ENCODE measurements at places on chromosomes 7 and 10. TPM values are rescaled to one million over a fixed set of nuclear protein-coding genes. Genes with fewer than 3 reads are reported as not detected.

ABCB4 gene
- 0.69 TPM for total RNA-seq

TFR2 gene
- total RNA-seq, result 0.33 TPM

LRRC18 gene
- not detected for total RNA-seq

WEE2 gene
- total RNA-seq, result not detected

TUBB8 gene
- not detected for total RNA-seq

CHN2 gene
- 20.1 TPM for total RNA-seq

CHCHD3 gene
- total RNA-seq, result 94.7 TPM

CLDN15 gene
- 4.1 TPM for total RNA-seq

UFSP1 gene
- 6.8 TPM for total RNA-seq

SH2B2 gene
- 0.40 TPM for total RNA-seq

GPR85 gene
- total RNA-seq, result 1.3 TPM

GRCh38 chr7:132614428-132615318, 38.4 kb upstream of the PLXNA4 start:
- peak; percentile 14 for DNase-seq

DNA sequence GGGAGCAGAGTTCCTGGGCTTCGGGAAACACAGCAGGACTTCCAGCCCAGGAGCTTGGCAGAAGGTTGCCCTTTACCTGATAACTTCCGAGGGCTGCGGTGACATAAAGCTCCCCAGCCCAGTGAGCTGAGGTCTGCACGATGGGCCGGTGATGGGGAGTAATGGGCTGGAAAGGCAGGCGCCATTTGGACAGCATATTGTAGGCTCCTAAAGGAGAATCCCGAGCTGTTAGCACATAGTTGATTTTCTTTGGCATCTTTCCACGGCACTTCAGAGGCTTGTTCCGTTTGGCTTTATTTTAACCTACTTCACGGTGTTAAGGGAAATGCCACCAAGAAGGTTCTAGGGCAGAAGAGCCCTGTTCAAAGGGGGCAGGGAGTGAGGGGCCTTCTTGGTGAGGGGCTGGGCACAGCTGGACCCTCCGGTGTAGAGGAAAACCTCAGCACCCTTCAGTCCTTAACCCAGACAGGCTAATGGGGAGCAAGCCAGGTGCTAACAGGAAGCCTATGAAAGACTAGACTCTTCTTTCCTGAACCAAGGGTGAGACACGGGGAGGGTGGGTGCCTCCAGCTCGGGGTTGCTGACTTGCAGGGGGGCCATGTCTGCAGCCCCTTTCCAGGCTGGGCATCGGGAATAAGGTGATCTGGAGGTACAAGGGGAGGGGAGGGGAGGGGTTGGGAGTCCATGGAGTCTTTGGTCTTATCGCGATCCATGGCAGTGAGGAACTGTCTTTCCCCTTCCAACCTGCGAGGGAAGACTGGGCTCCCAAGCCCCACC, 347.7 kb downstream of the GLRX3 start:
- DNase-seq, result no peak

- DNase-seq, result no peak
Measured at GRCh38 chr10:32954080-32954479, 4.0 kb downstream of the ITGB1 start.

GRCh38 chr7:28627896-28628295, 215.6 kb downstream of the CREB5 start:
- DNase-seq, result no peak

- DNase-seq, result no peak
Measured at GRCh38 chr10:7795605-7796004, 7.6 kb downstream of the ATP5F1C start.

DNA sequence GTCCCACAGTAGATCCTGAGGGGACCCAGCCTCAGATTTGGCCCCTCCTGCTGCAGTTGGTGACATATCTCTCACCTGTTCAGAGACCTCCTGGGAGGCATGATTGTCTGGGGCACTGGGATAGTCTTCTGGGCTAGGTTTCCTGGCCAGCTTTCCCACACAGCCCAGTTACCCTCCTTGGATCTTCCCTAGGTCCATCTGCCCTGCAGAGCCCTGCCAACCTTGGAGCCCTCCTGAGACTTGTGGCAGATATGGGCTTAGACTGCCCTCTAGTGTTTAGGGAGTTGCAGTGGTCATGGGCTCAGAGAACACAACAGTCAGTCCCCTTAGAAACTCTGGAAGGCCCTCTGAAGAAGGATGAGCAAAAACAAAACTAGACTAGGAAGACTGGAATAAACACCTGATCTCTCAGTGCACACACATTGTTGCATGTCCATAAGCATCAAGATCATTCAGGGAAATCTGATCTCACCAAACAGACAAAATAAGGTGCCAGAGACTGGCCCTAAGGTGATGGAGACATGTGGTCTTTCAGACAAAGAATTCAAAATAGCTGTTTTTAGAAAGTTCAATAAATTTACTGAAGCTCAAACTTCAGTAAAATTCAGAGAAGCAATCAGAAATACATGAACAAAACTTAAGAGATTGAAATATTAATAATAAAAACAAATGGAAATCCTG, 324.6 kb downstream of the ATRNL1 start:
- DNase-seq, result peak; percentile 21

GRCh38 chr7:116216956-116217571, 6.7 kb downstream of the TES start:
- DNase-seq, result no peak

- DNase-seq, result no peak
Measured at GRCh38 chr7:20122073-20122472, 95.1 kb downstream of the MACC1 start.

GRCh38 chr7:31234836-31235605, 105.5 kb downstream of the NEUROD6 start:
- DNase-seq, result no peak

DNA sequence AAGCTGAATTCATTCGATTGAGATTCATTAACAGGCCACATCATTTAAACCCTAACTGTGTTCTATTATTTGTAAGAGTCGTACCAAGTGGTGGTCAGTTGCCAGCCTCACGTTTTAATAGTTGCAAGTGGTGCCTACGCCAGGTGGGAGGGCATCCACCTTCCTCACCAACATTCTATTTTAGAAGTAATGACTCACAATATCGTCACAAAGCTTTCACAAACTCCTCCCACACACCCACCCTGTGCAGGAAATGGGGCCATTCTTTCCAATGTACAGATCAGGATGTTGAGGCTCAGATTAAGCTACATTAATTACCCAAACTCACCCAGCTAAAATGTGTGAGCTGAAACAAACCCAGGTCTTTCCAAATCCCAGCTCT, 77.3 kb upstream of the SAMD8 start:
- DNase-seq, result no peak

DNA sequence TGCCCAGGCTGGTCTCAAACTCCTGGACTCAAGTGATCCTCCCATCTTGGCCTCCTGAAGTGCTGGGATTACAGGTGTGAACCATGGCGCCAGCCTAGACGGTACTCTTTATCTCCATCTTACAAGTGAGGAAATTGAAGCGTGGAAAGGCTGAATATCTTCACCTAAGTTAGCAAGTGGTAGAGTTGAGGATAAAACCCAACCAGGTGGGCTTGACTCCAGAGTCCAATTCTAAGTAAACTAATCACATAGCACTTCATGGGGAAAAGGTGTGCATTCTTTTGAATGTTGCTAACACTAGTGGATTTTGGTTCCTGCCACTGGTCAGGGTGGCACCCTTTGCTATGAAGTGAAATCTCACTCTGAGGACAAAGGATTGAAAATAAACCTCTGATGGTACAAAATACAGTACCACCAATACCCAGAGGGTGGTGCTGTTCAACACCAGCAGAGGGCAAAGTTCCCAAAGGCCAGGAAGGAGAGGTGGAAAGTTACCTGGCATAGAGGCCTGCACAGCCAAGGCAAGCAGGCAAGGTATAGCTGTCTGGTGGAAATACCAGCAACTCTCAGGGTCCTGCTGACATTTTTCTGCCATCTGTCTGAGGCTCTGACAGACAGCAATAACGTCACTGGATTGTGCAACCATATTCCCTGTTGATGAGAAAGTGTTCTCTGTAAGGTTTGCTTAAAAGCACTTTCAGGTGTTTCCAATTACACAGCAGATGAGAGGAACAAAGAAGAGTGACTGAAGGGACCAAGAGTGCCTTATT, 17.6 kb downstream of the ZDHHC16 start:
- no peak for DNase-seq

GRCh38 chr10:24834869-24835268, 111.2 kb upstream of the ARHGAP21 start:
- DNase-seq, result no peak

- DNase-seq, result no peak
Measured at GRCh38 chr10:35758076-35758475, 116.0 kb upstream of the FZD8 start.

DNA sequence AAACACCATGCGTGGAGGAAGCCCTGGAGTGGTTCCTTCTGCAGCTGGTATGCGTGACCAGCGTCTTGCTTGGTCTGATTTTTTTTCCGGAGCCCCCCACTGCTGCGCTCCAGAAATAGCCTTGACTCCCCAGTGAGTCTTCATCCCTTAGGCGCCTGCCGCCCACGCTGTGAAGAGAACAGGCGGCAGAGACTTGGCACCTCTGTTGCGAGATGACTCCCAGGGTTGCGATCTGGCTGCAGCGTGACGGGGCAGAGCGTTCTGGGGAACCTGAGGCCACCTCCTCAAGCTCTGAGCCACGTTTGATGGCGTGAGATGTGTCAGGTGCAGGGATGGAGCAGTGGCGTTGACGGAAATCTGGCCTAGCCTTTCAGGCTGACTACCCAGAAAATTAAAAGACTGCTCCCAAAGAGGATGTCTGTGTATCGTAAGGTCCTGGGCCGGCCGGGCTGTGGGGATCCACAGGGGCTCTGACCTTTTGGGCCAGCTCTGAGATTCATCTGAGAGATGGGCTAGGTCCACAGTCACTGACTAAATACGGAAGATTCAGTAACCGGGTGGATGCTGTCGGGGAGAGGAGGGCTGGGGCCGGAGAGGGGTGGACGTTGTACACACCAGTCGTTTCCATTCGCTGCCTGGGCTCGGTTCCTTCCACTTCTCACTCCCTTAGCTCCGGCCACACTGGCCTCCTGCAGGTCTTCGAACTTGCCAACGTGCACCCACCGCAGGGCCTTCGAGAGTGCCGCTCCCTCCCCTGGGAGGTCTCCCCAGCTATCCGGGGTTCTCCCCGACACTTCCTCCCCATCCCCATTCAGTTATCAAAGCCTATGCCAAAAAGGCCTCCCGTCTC, 33.8 kb downstream of the PFKFB3 start:
- no peak for DNase-seq

DNA sequence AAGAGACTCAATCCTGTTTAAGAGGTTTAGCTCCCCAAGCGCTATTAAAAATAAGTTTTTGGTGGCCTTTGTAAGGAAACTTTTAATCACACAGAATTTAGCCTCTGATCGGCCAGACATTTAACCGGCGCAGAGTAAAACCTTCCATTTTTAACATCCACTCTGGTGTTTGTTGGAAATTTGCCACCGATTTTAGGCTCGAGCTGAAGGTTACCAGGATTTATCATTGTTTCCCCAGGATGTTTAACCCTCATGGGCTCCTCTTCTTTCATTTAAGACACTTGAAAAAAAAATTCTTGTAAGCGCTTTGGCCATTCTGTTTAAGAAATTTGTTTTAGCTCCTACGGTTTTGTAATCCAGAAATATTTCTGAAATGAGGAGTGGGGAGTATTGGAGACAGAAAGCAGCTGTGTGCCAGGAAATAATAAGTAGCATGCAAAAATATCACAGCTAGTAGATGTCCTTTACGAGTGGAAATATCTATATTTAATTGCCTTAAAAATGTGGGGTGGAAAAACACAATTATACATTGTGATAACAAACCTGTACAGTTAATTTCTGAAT, 3.4 kb downstream of the NEUROD6 start:
- DNase-seq, result no peak

- no peak for DNase-seq
Measured at GRCh38 chr10:36362257-36362656, 720.2 kb upstream of the FZD8 start.

DNA sequence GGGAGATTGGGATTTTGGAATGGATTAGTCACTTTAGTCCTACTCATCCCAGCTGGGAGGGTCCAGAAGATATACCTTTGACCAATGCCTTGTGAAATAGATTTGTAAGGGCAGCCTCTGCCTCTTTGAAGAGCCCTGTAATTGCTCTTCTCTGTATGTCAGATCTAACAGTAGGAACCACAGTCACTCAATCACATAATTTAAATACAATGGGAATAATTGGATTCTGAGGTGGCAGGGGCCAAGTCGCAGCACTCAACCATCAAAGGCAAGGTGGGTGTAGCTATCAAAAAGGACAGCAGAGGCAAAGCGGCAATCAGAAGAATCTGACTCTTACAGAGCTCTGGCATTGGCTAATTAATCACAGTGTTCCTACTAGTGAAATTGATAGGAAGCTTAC, 650.9 kb upstream of the ANKRD30A start:
- no peak for DNase-seq

- DNase-seq, result no peak
Measured at GRCh38 chr10:129960481-129961156, 3.5 kb downstream of the EBF3 start.

DNA sequence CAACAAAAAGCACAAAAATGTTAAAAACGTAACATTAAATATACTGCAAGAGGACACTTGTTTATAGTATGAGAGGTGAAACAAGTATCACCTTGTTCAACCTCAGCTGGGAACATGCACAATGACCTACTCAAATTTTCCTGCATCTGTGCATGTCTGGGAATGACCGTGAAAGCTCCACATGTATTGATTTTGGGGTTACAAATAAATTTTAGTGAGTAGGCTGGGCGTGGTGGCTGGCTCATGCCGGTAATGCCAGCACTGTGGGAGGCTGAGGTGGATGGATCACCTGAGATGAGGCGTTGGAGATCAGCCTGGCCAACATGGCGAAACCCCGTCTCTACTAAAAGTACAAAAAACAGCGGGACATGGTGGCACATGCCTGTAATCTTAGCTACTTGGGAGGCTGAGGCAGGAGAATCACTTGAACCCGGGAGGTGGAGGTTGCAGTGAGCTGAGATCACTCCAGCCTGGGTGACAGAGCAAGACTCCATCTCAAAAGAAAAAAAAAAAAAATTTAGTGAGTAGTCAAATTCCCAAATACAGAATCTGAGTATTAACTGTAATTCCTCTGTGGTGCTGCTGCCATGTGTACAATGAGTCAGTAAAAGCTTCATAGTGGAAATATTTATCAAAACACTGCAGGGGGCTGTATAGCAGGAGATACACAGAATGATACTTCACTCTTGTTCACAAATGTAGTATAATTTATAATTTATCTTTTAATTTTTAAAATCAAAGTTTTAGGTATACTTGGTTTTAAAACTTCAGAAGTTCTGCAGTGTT, 41.1 kb downstream of the SUGCT start:
- peak; percentile 9 for DNase-seq

DNA sequence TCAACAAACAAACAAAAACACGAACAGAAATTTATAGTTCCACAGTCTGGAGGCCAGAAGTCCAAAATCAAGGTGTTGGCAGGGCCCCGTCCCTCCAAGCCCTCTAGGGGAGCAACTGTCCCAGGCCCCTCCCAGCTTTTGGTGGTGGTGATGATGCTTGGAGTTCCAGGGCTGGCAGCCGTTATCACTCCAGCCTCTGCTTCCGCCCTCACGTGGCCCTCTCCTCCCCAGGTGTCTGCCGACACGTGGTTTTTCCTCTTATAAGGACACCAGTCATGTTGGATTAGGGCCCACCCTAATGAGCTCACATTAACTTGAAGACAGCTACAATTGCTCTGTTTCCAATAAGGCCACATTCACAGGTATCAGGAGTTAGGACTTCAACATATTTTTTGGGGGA, 49.7 kb downstream of the MICALL2 start:
- no peak for DNase-seq

Data from MG63 (cell line).